MCF 10A (cell line): ENCODE measurements at places on chromosomes 12 and 14. TPM values are rescaled to one million over a fixed set of nuclear protein-coding genes. Genes with fewer than 3 reads are reported as not detected.

The CARMIL3 gene
- 0.20 TPM in 1 of 2 replicates, not detected in the other for total RNA-seq

The REP15 gene
- total RNA-seq: 0.86 and 1.3 TPM in 2 replicates

The AMHR2 gene
- total RNA-seq: not detected in 2 replicates

DNA sequence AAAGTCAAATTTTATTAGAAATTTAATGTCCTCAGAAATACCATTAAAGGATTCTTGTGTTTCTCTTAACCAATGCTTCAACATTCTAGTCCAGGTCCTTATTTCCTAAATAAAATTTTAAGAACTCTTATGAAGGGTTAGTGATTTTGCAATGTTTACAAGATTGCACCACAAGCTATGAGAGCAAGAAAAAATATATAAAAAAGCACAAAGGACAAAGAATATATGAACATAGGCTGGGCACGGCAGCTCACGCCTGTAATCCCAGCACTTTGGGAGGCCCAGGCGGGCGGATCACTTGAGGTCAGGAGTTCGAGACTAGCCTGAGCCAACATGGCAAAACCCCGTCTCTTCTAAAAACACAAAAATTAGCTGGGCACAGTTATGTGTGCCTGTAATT lies 7.7 kb downstream of the RACGAP1 start:
- no peaks in the 10 kb centered on the region for H3K27me3 ChIP-seq
- peak; percentile 49 for DNase-seq
- peak overlapping the region; percentile 43 for H3K4me3 ChIP-seq
- peak overlapping the region; percentile 73 for H3K27ac ChIP-seq
- H3K4me1 ChIP-seq: peaks cover 55% of the 10 kb centered on the region

GRCh38 chr12:11863478-11863906 lies 207.2 kb upstream of the BCL2L14 start:
- peaks cover 23% of the 10 kb centered on the region for H3K36me3 ChIP-seq
- no peaks in the 10 kb centered on the region for H3K4me1 ChIP-seq
- H3K4me3 ChIP-seq: no peak overlapping the region
- H3K27me3 ChIP-seq: no peaks in the 10 kb centered on the region
- DNase-seq: no peak

DNA sequence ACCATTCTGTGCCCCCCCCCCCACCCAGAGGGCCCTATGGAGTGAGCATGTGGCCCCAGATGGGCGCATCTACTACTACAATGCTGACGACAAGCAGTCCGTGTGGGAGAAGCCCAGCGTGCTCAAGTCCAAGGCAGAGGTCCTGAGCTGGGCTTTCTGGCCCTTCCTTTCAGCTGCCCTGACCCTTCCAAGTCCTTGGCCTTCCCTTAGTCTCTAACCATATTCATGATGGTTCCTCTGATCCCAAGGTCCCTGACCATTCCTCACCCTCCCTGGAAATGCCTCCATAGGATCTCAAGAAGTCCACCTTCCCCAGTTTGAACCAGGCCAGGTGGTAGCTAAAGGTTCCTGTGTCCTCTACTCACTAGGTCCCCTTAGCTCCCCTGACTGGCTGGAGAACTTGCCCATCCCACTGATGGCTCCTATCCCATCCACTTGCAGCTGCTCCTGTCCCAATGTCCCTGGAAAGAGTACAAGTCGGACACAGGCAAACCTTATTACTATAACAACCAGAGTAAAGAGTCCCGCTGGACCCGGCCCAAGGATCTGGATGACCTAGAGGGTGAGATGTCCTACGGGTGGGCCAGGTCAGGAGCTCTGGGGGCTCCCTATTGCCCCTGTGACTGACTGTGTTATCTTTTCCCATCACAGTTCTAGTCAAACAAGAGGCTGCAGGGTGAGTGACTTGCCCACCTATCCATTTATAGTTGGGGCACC lies 9.8 kb downstream of the PRPF40B start:
- peaks cover 16% of the 10 kb centered on the region for H3K36me3 ChIP-seq
- no peak overlapping the region for H3K4me3 ChIP-seq
- no peaks in the 10 kb centered on the region for H3K4me1 ChIP-seq
- no peak for DNase-seq
- no peaks in the 10 kb centered on the region for H3K27me3 ChIP-seq
- no peak overlapping the region for H3K27ac ChIP-seq

- no peaks in the 10 kb centered on the region for H3K27me3 ChIP-seq
- H3K4me3 ChIP-seq: no peak overlapping the region
- peaks cover 26% of the 10 kb centered on the region for H3K4me1 ChIP-seq
- DNase-seq: no peak
Measured at GRCh38 chr12:48123169-48123568, 4.0 kb downstream of the PFKM start.

- H3K27ac ChIP-seq: no peak overlapping the region
- no peaks in the 10 kb centered on the region for H3K36me3 ChIP-seq
- H3K4me1 ChIP-seq: peaks cover 20% of the 10 kb centered on the region
- no peaks in the 10 kb centered on the region for H3K27me3 ChIP-seq
Measured at GRCh38 chr12:72792889-72793288, 520.7 kb downstream of the TRHDE start.

DNA sequence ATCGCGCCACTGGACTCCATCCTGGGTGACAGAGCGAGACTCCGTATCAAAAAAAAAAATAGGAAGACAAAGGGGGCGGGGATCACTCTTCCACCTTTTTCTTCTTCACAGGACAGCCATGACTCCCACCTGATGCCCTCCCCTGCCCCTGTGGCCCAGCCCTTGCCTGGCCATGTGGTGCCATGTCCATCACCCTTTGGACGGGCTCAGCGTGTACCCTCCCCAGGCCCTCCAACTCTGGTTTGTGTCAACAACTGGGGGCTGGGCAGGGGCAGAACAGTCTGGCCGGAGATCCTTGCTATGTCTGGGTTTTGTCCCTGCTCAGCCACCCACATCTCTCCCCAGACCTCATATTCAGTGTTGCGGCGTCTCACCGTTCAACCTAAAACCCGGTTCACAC lies 5.8 kb downstream of the TROAP start:
- no peak overlapping the region for H3K4me3 ChIP-seq
- no peak for DNase-seq
- H3K27me3 ChIP-seq: no peaks in the 10 kb centered on the region
- peaks cover 5% of the 10 kb centered on the region for H3K36me3 ChIP-seq
